ENCODE measurements at places on chromosomes 1 and 21.

DNA sequence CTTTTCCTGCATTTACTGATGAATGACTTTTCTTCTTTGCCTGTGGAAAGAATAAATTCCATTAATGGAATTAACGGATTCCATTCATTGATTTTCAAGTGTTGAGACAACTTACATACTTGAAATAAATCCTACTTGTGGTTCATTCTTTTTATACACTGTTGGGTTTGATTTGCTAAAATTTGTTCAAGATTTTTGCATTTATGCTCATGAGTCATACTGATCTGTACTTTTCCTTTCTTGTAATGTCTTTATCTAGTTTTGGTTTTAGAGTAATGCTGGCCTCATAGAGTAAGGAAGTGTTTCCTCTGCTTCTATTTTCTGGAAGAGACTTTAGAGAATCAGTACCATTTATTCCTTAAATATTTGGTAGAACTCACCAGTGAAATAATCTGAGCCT, 14.4 kb downstream of the UROD start:
- no peak for DNase-seq

- DNase-seq: no peak
Measured at GRCh38 chr1:3749512-3749911, 2.7 kb upstream of the CCDC27 start.

- no peak for DNase-seq
Measured at GRCh38 chr1:198486903-198487302, 53.6 kb downstream of the ATP6V1G3 start.

- no peak for DNase-seq
Measured at GRCh38 chr1:197914510-197914909, 2.7 kb upstream of the LHX9 start.

DNA sequence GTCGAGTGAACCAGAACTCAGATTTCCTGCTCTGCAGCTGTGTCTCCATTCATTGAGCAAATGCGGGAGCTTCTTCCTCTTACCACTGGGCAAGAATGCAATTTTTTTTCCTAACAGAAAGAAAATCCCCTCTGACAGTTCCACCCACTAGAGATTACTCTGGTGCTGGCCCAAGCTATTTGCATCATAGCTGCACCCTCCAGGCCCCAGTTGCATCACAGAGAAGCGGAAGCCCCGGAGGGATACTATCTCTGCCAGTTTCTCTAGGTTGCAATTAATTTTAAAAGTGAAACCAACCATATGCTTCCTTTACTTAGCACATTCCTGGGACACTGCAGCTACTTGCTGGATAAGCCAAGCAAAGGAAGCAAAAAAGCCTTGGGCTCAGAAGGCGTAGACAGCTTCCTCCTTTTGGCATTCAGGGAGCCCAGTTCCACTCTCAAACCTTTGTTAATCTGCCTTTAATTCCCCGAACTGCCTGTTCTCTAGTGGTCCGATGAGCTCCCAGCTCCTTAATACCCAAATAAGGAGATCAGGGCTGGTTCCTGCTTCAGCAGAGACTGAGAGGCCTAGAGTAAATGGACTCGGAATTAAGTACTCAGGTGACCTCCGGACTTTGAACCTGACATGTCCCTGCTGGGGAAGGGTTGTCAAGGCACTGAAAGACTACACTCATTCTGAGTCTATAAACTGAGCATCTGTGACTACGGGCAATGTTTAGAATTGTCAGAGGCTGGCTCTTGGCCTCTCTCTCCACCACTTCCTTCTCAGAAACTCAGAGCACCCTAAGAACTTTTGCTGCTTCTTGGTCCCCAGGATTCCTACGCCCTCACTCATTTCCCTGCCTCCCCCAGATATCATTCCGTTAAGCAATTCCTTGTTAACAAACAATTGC, 72.5 kb upstream of the TNFSF18 start:
- no peak for DNase-seq

DNA sequence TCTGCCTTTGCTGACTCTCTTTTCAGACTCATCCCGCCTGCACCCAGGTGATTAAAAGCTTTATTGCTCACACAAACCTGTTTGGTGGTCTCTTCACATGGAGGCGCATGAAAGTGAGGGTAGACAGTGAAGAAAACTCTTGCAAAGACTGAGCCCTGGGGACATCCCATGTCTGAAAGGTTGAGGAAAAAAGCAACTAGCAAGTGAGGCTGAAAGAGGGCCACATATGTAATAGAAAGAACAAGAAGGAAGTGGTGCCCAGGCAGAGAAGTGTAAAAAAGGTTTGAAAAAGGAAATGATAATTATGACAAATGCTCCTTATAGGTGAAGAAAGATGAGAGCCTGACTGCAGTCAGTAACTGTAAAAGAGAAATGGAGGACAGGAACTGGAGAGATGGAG, 115.9 kb upstream of the NEK7 start:
- DNase-seq: no peak

- no peak for DNase-seq
Measured at GRCh38 chr1:107793896-107794453, 171.0 kb downstream of the VAV3 start.

DNA sequence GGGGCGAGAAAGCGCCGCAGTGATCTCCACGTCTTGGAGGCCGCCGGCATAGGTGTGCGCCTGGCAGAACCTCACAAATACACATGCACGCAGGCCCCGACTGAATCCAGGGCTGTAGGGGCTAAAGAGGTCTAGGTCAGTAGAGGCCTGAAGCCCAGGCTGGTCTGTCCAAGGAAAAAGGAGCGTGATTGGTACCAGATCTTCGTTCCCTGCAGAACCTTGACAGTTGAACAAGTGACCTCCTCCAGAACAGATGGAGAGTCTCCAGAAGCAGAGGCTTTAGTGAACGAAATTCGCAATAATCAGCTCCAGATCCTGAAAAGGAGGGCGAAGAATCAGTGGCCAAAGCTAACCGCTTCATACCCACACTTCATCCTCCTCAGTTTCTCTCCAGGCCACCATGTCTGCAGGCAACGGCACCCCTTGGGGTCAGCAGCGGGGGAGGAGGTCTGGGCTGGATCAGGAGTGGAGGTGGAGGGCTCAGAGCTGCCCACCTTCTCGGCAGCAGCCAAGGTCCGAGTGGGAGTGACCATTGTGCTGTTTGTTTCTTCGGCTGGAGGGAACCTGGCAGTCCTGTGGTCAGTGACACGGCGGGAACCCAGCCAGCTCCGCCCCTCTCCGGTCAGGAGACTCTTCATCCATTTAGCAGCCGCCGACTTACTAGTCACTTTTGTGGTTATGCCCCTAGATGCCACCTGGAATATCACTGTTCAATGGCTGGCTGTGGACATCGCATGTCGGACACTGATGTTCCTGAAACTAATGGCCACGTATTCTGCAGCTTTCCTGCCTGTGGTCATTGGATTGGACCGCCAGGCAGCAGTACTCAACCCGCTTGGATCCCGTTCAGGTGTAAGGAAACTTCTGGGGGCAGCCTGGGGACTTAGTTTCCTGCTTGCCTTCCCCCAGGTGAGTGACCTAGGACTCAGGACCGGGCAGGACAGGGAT, 749 bp upstream of the PEX11B start:
- DNase-seq: no peak

DNA sequence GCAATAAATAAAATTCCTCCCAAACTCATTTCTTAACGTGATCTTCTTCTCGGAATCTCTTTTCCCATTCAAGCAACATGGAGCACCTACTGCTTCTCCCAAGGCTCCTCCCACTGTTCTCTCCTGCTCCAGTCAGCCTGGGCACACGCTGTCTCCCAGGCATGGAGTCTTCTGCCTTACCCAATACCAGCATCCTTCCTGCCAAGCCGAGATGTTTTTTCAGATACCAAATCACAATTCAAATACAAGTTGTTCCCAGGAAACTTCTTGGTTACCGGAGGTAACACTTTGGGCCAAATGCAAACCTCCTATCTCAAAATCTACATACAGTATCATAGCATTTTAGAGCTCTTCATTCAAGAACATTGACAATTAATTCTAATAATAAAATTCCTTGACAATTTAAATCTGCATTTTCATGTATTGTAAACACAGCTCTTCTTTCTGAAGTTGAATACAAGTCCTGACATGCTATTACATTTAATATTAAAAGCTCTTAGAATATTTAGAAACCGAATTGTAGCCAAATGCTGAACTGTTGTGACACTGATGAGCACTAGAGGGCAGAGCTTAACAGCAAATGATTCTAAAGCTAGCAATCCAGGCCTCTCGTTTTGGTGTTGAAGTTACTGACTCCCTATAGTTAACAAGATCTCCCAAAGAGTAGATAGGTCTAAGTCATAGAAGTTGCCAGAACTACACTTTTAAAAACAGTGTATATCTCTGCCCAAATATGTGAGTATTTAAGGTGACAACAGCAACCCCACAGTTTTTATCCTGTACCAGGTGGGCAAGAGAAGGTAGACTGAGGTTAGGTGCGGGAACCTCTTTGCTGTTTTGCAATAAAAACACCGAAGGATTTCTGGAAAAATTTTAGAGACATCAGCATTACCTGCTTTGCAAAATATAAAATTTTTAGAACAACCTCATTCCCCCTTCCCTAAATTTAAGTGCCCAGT, 52.3 kb downstream of the BCAR3 start:
- DNase-seq: no peak

DNA sequence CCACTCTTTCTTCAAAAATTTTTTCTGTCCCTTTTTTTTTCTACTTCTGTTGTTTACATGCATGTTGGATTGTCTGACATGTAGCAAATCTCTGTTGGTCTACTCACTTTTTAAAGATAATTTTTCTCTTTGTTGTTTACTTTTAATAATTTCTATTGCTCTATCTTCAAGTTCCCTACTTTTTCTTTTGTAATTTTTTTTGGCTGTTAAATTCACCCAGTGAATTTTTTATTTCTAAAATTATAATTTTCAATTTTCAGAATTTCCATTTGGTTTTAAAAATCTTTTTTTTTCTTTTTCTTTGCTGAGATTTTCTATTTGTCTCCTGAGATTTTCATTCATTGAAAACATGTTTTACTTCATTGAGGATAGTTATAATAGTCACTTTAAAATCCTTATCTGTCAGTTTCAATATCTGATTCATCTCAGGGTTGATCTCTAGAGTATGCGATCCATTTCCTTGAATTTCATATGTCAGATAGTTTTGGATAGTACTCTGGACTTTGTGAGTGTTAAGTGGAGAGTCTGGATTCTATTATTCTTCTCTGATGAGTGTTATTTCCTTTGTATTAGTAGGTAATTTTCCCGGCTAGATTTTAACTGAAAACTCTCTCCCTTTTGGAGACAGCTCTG, 1.6 kb upstream of the TSEN15 start:
- no peak for DNase-seq

DNA sequence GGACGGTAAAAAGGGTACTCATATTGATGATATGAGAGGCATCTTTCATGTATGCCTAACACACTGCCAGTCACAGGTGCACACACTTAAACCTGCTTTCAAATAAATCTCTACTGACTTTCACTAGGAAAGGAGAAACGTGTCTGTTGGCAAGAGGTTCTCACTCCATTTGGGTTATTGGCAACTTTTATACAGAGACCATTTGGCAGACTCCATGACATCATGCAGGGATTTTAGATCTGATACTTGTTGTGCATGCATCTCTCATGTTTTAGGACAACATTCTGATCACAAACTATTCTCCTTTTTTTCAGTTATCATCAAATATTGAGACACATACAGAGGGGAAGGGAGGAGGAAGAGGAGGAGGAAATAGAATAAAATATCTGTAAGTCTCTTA, 31.5 kb downstream of the RGS7 start:
- no peak for DNase-seq

GRCh38 chr1:55554611-55555010, 339.4 kb upstream of the USP24 start:
- no peak for DNase-seq

- no peak for DNase-seq
Measured at GRCh38 chr1:10643607-10644306, 152.7 kb downstream of the CASZ1 start.

DNA sequence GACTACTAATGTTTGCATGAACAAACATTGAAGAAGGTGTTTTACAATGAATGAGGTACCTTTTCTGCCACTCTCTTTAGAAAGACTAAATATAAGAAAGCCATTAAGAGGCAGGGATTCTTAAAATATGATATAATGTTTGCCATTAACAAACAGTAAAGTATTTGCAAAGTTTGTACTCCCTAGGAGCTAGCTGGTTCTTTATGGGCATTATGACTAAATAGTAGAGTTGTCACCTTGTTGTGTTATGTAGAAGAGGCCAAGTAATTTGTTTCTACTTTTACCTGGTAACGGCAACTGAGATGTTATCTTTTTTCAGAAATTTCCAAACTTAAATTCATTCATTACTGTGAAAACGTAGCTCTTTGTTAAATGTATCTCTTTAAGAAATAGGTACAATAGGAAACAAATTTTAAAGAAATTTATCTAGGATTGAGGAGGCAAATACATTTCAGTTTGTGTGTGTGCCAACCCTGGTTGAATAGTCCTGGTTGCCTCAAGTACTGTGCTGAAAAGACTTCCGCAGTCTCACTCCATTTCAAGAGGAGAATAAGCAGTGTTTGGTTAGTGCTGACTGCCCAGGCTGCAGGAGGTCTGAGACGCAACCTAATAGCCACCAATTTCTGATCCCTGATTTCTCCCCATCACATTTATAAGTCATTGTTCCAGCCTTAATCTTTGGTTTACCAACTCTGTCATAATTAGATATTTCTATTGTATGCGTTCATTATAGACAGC, 52.1 kb downstream of the WDR3 start:
- no peak for DNase-seq

GRCh38 chr1:50603274-50604271, 180.3 kb upstream of the DMRTA2 start:
- no peak for DNase-seq

DNA sequence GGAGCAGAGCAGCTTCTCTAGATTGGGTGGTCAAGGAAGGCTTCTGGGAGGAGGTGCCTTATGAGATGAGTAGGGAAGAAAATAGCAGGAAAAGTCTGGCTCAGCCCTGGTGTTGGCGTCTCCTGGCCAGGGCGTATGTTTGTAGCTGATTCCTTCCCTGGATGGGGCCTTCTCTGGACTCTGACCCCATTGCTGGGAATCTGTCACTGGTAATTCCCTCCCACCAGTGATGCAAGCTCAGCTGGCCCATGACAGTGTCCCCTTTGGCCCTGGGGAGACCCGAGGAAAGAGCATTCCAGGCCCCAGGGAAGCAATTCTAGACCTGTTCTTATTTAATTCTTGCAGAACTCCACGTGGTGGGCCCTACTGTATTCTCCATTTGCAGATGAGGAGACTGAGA, 20.7 kb downstream of the IGSF21 start:
- DNase-seq: no peak

DNA sequence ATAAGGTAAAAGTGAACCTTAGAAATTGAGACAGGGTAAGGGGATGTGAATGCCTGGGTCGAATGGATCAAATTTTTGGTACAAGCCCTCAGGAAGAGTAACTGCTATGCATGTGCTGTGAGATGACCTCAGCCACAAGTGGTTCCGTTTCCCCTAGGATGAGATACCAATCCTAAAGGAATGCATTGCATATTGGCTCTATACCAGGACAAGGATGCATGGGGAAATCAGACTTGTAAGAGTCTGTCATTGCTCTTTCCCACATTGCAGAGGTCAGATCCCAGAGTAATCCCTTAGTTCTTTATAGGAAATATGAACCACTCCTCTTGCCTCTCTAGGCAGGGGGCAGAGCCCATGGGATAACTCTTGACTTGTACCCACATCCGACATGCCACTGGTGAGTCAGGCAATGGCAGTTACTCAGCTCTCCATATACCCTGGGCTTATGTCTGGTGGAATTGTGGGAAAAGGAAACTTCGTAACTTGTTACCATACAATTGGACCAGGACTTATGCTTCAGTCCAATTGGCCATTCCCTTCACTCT, 428.3 kb upstream of the ZRANB2 start:
- no peak for DNase-seq

GRCh38 chr1:239243006-239243405, 143.4 kb upstream of the CHRM3 start:
- DNase-seq: no peak
